Suppressor macrophage treated with lipopolysaccharide for 4 hours (primary cell): ENCODE measurements at places on chromosomes 3 and 15.

- no peak for DNase-seq
Observed at GRCh38 chr15:58309963-58310928, 121.5 kb upstream of the LIPC start.

GRCh38 chr15:90931828-90932659, at the start of gene HDDC3:
TSS of gene HDDC3 (minus strand) at chr15:90932549. CDS start at chr15:90932540, 9 bp downstream.
- peak; percentile 94 for DNase-seq

DNA sequence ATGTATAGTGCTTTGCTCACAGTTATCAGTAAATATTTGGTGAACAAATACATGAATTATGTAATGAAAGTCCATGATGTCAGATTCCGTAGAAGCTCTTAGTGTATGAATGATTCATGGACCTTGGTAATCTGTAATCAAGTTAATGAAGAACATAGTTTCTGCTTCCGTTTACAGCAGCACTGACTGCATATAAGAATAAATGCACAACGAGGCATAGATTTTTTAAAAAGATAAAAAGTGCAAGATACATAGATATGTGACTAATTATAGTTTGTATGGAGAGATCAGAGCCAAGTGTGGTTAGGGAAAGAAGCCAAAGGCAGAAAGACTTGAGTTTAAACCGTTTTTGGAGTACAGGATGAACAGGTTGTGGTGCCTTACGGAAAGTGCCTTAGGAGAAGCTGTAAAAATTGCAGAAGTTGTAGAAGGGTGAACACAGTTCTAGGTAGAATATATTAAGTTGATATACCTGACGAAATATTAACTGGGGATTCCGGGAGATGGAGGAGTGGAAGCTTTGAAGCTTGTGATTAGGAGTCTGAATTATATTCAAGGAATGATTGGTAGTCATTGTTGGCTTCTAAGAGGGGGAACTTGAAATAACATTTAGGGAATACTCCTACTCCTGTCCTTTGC, 293.1 kb downstream of the NLGN1 start:
- no peak for DNase-seq

DNA sequence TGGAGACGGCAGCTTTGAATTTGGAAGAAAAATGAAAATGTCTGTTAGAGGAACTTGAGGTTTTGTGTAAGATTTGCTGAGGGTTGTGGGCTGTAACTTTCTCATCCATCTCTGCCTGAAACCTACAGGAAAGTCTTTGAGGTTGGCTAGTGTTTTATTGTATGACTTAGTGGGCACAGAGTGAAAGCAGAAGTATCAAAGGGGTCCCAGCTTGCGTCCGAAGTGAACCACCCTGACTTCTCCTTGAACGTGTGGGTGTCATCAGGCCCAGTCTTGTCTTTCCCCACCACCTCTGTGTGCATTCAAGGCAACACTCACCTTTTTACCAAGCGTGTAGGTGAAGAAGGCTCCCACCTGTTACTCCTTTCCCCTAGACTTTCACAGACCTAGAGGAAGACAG, 682.1 kb upstream of the CFAP20DC start:
- no peak for DNase-seq

GRCh38 chr3:123081718-123082369, 15.0 kb downstream of the PDIA5 start:
- no peak for DNase-seq

GRCh38 chr3:99186016-99186415, 284.5 kb upstream of the DCBLD2 start:
- DNase-seq: no peak

DNA sequence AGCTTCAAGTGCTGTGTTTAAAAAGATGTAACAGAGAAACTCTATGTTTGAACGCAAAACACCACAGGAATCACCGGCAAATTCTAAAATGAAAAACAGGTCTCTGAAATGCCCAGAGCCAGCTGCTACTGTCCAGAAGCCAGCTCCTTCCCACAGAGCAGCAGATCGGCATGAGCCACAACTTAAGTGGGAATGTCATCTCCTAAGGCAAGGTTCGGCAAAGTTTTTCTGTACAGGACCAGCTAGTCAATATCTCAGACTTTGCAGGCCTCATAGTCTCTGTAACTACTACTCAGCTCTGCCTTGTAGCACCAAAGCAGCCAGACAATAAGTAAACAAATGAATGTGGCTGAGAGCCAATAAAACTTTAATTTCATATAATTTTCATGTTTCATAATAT, 4.9 kb downstream of the PLOD2 start:
- DNase-seq: no peak

GRCh38 chr3:16415911-16416476, 97.5 kb downstream of the RFTN1 start:
- no peak for DNase-seq

GRCh38 chr15:63287109-63287508, 9.7 kb downstream of the APH1B start:
- DNase-seq: no peak

GRCh38 chr15:98035577-98036010, 75.1 kb downstream of the ARRDC4 start:
- no peak for DNase-seq

- DNase-seq: no peak
Observed at GRCh38 chr3:171099911-171100310, 73.4 kb upstream of the SLC2A2 start.

DNA sequence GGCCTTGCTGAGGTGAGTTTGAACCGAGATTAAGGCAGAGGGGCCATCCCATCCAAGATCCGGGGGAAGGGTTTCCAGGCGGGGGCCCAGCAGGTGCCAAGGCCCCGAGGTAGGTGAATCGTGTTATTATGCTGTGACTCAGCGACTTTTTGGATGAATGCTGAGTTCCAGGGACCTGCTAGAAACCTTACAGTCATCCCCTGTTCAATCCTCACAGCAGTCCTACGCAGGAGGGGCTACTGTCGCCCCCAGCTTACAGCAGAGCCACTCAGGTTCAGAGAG, 40.9 kb downstream of the DNAJB8 start:
- no peak for DNase-seq

GRCh38 chr15:97521381-97522285, 438.9 kb upstream of the ARRDC4 start:
- DNase-seq: no peak

DNA sequence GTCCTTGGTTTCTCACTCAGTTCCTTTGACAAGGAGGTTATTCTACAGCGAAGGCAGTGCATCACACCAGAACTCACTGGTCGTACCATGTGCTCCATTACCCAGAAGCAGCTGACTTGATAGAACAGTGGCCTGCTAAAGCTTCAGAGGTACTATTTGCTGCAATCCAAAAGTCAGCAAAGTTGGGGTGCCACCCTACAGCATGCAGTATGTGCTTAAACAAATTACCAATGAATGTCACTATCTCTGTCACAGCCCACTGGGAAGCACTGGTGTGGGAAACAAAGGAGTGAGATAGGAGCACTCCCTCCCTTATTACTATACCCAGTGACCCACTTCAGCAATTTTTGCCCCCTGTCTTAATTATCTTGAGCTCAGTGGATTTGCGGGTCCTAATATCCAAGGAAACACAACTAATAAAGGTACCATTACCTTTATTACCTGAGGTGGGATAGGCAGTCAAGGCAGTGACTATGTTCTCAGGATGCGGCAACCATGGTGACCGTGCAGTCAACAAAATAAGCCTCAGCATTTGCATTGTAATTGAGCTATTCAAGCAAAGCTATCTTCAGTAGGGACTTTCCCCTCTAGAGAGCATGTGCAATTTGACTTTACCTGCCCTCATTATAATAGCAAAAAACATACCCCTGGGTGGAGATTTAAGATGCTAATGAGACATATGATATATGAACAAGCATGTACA, 199.4 kb downstream of the OCA2 start:
- DNase-seq: no peak

DNA sequence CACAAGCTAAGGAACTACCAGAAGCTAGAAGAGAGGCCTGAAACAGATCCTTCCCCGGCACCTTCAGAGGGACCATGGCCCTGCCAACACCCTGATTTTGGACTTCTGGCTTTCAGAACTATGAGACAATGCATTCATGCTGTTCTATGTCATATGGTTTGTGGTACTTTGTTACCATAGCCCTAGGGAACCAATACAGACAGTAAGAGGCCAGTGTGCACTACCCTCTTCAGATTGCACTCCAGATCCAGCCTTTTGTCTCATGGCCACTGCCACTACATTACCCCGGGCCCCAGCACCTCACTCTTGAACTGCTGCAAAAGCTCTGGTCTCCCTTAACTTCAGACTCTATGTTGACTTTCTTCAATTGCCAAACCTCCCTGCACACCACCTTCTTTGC, 24.0 kb downstream of the AAGAB start:
- DNase-seq: no peak

DNA sequence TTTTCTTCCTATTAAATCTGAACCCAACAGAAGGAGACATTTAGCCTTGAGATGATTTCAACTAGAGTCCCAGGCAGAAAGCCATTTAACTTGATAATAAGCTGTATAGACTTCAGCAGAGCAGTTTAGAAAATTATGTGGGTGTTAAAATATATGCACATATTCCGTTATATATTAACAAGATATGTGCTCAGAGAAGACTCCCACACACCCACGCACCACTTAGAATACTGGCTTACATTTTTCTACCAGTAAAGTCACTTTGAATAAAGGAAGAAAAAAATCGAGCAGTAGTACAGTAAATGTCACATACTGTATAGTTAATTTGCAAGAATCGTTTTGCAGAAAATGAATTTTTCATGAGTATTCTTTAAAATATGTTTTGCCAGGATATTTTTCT, 599.3 kb downstream of the FGF12 start:
- DNase-seq: no peak

- no peak for DNase-seq
Observed at GRCh38 chr3:168589376-168589775, 493.7 kb upstream of the GOLIM4 start.

DNA sequence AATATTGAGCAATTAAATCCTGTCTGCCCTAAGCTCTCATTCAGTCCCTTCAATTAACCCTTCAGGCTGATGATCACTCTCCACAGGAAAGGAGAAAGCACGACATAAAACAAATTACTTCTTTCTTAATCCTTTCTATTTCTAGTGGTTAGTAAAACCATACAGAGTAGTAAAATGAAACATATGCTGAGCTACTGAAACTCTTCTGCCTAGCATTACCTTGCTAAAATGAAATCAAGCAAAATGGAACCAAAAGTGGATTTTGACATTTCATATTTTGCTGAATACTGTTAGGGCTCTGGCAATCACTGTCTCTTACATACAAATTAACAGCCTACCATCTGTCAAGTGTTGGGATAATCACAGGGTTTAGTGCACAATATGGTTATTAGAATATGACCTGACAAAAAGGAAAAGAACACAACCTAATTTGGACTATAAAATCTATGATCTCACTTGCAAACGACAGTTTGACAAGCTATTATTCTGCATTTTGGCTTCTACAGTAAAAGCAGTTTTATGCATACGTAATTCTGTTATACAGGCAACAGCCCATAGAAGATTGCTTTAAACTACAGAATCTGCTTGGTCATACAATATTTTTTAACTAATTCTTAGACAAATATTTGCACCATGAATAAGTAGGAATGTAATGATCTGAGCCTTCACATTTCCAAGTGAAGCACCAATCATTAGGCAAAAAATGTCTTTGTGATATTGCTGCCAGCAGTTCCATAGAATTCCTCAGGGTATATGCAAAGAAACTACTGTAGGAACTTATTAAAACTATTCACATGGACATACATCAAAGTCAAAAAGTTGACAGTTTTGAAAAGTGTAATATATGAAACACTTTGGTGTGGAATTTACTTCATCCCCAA, 105.0 kb downstream of the FHIT start:
- no peak for DNase-seq

GRCh38 chr3:14845180-14845579, 26.4 kb downstream of the FGD5 start:
- DNase-seq: no peak

GRCh38 chr3:69322158-69322509, 63.8 kb downstream of the FRMD4B start:
- DNase-seq: no peak

GRCh38 chr3:20327889-20328288, 141.9 kb upstream of the SGO1 start:
- DNase-seq: no peak

DNA sequence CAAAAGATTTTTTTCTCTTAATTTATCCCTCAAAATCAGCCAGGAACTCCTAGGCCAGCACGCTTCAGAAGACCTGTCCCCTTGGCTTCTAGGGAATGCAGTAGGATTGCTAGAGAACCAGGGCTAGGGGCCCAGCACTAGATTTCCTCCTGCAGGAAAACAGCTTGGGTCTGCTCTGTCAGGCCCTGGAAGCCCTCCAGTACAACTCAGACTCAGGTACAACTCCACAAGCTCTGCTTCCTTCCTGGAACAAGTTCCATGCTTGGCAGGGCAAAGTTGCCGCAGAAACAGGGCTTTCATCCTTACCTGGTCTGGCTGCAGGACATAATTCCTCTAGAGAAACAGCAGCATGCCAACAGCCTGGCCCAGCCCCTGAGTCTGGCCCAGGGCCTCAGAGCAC, 96.1 kb upstream of the CTNNB1 start:
- no peak for DNase-seq

DNA sequence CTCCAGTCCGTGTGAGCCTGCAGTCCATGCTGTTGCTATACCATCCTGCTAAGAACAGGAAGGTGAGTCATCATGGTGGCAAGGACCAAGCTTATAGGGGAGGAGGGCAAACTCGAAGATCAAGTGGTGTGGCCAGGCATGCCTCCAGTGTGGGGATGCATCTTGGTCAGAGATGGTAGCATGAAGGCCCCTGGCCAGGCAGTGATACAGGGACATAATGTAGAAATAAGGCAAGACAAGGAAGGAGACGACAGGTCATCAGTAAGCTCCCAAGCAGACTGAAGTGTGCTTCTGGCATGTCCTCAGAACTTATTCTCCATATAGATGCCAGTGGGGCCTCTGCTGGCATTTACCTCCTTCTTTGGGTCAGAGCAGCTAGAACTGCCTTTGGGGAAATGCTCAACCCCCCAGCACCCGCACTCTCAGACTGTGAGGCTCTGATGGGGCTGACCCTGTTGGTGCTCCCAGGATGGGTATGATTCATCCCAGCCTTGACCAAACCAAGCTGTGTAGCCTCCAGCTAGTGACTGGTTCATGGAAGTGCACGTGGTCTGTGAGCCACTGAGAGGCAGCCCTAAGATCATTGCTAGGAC, 52.5 kb upstream of the ATP2B2 start:
- DNase-seq: no peak

DNA sequence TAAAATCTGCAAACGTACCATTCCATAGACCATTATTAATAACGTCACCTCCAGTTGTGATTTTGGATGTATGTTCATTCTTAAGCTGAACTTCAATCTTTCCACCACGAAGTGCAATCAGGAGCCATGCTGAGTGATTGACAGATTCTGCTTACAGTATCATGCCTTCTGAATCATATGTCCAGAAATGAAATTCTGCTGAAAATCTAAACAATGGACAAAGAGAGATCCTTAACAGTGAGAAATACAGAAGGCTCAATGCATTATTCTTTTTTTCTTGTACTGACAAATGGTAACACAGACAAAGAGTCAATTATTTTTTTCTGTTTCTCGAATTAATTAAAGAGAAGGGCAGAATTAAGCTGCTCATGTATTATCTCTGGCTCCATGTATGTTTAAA, 1114.5 kb downstream of the EPHA3 start:
- DNase-seq: no peak

DNA sequence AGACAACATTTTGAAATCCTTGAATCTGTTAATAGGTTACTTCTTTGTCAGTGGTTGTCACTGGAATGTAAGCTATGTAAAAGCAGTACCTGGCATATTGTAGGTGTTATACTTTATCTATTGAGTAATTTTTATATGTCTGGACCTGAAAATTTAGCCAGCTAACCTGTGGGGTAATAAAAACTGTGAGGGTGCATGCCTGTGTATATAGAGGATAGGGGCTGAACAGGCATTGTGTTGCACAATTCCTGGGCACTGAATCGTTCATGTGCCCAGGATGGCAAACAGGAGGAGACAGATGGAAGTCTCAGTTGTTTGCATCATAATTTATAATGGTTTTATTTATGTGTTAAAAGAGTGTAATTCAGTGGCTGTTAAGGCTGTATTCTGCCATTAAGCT, 67.1 kb downstream of the ARMC8 start:
- no peak for DNase-seq
